ENCODE measurements at places on chromosomes 7 and 10. TPM values are rescaled to one million over a fixed set of nuclear protein-coding genes. Genes with fewer than 3 reads are reported as not detected.

Gene PRKG1
- total RNA-seq, result not detected

DNA sequence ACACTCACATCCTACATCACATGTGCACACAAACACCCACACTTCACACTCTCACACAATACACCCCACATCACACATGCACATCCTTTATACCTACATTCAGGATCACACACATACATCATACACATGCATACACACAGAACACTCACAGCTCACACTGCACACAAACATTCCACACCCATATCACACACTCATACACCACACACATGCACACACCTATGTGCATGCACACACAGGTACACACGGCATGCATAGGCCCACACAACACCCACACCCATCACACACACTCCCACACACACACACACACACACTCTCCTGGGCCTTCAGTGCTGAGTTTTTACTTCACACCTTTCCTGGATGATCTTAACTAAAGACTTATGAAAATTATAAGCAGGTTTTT lies 220.5 kb downstream of the DNAJB6 start:
- H3K4me1 ChIP-seq, result no peaks in the 10 kb centered on the region
- no peak overlapping the region for H3K4me3 ChIP-seq
- DNase-seq, result no peak
- H3K27ac ChIP-seq, result no peak overlapping the region

DNA sequence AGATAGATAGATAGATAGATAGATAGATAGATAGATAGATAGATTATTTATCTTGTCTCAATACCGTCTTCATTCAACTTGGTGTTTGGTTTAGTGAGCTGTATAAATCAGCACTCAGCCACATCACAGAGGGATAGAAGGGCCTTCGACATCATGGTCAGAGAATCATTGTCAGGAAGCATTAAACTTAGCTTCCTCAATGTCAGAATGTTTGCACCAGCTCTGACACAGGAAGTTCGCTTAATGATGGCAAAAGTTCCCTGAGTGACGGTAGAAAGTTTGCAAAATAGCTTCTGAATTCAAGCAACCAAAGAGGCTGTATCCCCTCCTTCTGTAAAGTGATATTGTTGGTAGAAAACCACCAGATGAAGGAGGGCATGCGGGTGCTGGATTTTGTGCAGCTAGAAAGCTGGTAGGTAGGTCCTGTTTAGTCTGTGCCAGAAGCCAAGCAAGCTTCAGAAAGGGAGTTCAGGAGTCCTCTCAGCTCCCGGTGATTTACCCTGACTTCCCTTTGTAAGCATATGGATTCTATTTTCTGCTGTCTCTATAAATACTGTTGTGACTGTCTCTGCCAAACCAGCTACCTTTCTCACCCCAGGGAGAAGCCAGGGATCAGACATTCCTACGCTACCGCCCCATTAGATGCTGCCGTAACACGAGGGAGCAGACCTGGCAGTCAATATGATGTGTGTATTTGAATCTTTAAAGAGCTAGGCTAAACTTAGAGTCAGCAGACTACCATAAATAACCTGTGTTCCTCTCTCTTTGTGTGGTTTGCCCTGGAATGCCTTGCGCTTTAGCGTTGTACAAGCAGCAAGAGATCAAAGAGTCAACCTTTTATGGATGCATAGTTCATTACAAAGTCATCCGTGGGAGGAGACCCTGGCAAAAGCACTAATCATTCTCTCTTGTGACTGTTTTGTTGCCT lies 200.5 kb upstream of the KIAA1217 start:
- no peak overlapping the region for H3K4me3 ChIP-seq
- no peak overlapping the region for H3K27ac ChIP-seq
- no peaks in the 10 kb centered on the region for H3K36me3 ChIP-seq
- no peak for DNase-seq

DNA sequence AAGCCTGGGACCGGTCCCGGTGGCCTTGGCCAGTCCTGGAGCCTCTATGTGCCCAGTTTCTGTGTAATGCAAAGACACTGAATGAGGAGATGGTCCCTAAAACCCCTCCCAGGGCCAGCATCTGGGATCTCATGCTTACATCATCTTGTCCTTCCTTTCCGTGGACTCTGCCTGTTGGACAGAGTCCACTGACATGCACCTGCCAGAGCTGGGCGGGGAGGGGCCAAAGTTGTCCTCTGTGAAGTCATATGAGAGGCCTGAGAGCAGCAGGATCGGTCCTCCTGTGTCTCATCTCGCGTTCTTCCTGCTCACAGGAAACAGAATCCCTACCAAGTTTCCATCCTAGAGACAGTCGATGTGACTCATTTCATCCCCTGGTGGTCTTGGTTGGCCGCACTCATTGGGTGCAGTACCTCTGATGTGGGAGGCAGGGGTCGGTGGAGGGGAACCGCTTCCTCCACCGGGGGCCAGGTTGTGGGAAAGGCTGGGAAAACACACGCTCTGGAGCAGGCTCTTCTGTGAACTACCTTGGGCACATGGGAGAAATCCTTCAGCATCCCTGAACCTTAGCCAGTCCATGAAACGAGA lies 389.6 kb upstream of the PODXL start:
- H3K4me3 ChIP-seq, result no peak overlapping the region
- no peaks in the 10 kb centered on the region for H3K4me1 ChIP-seq
- DNase-seq, result no peak

Gene OPALIN
- total RNA-seq, result not detected

GRCh38 chr10:71684356-71685173 lies 35.0 kb downstream of the C10orf105 start:
- no peaks in the 10 kb centered on the region for H3K36me3 ChIP-seq
- no peak overlapping the region for H3K4me3 ChIP-seq
- H3K4me1 ChIP-seq, result peaks cover 4% of the 10 kb centered on the region
- DNase-seq, result no peak
- peaks cover 3% of the 10 kb centered on the region for H3K27me3 ChIP-seq

GRCh38 chr7:21243265-21243664 lies 184.6 kb upstream of the SP4 start:
- DNase-seq, result no peak
- H3K27ac ChIP-seq, result no peak overlapping the region
- peaks cover 23% of the 10 kb centered on the region for H3K27me3 ChIP-seq
- H3K4me3 ChIP-seq, result no peak overlapping the region

Gene NRCAM
- 2.2 TPM for total RNA-seq

Gene NPSR1
- not detected for total RNA-seq

Gene MRLN
- not detected for total RNA-seq

GRCh38 chr7:111834367-111834766 lies 272.1 kb upstream of the IMMP2L start:
- DNase-seq, result no peak
- H3K4me1 ChIP-seq, result no peaks in the 10 kb centered on the region
- no peaks in the 10 kb centered on the region for H3K36me3 ChIP-seq
- H3K4me3 ChIP-seq, result no peak overlapping the region

- no peak for DNase-seq
- no peak overlapping the region for H3K4me3 ChIP-seq
- H3K27ac ChIP-seq, result no peak overlapping the region
- peaks cover 3% of the 10 kb centered on the region for H3K36me3 ChIP-seq
- H3K27me3 ChIP-seq, result no peaks in the 10 kb centered on the region
These were observed 119.4 kb downstream of the ST7 start for GRCh38 chr7:117072620-117073118.

GRCh38 chr10:113214331-113214730 lies 264.3 kb downstream of the TCF7L2 start:
- no peak overlapping the region for H3K27ac ChIP-seq
- no peak overlapping the region for H3K4me3 ChIP-seq
- no peak for DNase-seq
- no peaks in the 10 kb centered on the region for H3K27me3 ChIP-seq
- no peaks in the 10 kb centered on the region for H3K4me1 ChIP-seq

DNA sequence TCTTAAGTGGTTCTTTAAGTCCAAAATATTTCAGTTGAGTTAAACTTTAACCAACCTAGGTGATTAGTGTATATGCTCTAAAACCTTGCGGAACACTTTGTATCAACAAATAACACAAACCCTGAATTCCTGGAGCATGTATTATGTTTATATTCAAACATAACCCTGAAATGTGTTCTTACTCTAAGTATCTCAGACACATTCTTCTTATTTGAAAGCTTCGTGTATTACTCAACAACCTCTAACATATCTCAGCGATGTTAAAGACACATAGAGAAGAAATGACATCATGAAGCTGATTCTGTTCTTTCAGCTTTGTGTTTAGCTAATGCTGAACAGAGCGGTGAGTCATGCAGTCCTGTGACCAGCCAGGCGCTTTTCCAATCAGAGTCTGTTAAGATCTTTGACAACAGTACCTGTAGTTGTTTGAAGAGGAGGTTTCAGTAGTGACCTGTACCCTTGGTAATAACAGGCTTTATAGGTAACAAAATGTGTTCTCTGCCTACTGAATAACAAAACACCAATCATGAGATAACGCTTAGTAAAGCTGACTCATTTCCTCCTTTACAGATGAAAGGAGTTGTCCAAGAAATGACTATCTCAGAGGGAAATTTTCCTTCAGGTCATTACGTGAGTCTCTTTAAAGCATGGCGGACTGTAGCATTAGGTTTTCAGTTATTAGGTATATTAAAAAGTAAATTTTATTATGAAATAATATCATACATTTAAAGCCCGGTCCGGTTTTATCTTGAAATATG lies 67.3 kb upstream of the KLF6 start:
- no peaks in the 10 kb centered on the region for H3K27me3 ChIP-seq
- H3K4me1 ChIP-seq, result peaks cover 36% of the 10 kb centered on the region
- H3K27ac ChIP-seq, result peak overlapping the region; percentile 88

DNA sequence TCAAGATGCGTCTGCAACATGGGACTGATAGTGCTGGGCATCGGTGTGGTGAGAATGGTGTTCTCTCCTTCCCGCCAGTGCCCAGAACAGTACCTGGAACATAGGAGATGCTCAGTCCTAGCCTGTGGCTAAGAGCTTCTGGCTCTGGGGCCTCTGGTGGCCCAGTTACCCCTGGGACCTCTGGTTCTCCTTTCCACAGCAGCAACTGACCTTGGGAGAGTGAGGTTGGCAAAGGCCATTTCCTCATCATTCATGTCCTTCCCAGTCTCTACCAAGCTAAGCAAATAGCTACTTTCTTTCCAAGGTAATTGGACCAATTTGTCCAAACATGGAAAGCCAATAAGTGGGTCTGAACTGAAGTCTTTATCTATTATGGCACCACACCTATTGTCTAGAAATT lies 11.6 kb upstream of the GOLGA7B start:
- no peak overlapping the region for H3K4me3 ChIP-seq
- H3K27ac ChIP-seq, result no peak overlapping the region
- DNase-seq, result no peak
- H3K4me1 ChIP-seq, result no peaks in the 10 kb centered on the region
- peaks cover 11% of the 10 kb centered on the region for H3K27me3 ChIP-seq

DNA sequence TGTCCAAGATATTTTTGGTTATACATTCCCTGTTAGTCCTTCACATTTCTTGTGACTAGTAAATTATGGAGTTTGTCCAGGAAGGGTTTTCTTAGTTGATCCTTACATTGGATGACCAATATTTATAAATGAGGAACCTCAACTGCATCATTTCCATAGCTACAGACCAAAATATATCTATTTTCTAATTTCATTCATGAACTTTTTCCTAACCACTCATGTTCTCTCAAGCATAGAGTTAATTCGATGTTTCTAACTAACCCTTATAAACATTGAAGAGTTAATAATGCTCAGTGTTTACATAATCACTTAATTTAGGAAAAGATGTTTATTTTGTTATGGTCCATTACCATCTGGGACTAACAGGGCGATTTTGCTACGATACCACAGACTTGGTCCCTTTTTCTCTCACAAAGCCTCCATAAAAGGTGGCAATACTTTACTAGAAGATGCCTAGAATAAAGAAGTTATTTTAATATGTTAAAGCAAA lies 591.0 kb downstream of the MAGI2 start:
- no peak for DNase-seq
- H3K4me1 ChIP-seq, result no peaks in the 10 kb centered on the region
- H3K27ac ChIP-seq, result no peak overlapping the region
- H3K4me3 ChIP-seq, result no peak overlapping the region
- no peaks in the 10 kb centered on the region for H3K36me3 ChIP-seq

DNA sequence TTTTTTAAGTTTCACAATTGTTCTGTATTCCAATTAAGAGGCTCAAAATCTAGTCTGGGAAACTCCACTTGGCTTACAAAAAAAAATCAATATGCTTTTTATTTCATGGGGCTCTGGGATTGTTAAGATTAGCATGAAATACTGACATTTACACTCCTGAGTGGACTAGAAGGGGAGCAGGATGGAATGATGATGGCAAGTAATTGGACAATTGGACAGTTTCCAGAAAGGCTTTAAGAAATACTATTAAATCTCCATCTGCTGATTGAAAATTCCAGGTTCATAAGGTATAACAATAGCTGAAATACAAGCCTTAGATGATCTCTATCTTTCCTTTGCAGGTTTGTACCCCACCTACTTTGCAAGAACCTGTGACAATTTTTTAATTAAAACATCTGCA lies 184.4 kb downstream of the LRRTM3 start:
- H3K27me3 ChIP-seq, result no peaks in the 10 kb centered on the region
- no peaks in the 10 kb centered on the region for H3K36me3 ChIP-seq
- no peaks in the 10 kb centered on the region for H3K4me1 ChIP-seq
- H3K27ac ChIP-seq, result no peak overlapping the region

Gene NPTX2
- total RNA-seq, result not detected

Gene SPDYE6
- not detected for total RNA-seq

DNA sequence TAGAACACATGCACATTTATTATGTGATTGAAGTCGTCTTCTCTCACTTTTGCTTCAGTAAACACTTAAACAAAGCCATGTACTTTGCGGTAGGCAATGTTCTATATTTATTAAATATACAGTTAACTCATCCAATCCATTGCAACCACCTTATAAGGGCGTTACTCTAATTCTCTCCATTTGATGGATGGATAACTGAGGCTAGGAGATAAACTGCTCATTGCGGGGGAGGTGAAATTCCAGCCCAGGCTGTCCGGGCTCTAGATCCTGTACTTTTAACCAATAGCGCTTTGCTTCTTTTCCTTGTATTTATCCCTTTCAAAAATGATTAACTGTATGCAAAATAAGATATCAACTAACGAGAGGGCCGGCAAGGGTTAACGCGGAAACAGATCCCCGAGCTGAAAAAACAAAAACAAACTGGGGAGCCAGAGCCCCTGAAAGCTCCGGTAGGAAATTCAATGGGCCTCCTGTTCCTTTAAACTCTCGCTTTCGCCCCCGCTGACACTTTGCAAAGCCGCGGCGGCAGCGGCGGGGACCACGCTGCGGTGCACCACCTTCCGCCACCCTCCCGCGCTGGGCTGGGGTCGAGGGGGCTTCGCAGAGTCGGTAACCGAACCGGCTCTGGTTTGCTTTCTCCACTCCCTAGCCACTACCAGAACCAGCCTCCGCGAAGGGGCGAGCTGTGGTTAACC lies 1.0 kb upstream of the PLXDC2 start:
- no peaks in the 10 kb centered on the region for H3K36me3 ChIP-seq
- no peak overlapping the region for H3K4me3 ChIP-seq
- H3K27ac ChIP-seq, result no peak overlapping the region
- H3K4me1 ChIP-seq, result peaks cover 20% of the 10 kb centered on the region
- H3K27me3 ChIP-seq, result peaks cover 30% of the 10 kb centered on the region

DNA sequence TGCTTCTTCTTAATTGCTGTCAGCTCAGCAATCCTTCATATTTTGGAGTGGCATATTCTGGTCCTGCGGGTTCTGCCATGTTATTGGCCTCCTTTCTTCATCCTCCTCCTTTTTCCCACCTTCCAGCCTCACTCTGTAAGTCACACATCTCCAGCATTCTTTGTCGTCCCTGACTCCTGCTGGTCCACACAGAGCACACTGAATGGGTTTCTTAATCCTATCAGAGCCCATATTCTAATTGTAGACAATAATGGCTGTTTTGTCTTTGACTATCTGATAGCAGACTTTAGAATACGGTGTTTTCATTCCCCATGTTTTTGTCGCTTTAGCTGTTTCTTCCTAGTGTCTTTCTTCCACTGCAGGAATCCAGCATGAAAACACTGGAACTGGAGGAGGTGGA lies 389.6 kb downstream of the REEP3 start:
- H3K27ac ChIP-seq, result no peak overlapping the region
- H3K27me3 ChIP-seq, result peaks cover 14% of the 10 kb centered on the region
- no peak overlapping the region for H3K4me3 ChIP-seq
- no peaks in the 10 kb centered on the region for H3K36me3 ChIP-seq
- no peaks in the 10 kb centered on the region for H3K4me1 ChIP-seq
